ENCODE measurements at places on chromosomes 12 and 14.

GRCh38 chr12:85834378-85834777 lies 1.8 kb downstream of the RASSF9 start:
- no peak for DNase-seq

- DNase-seq = no peak
These were observed 56.8 kb downstream of the MOK start for GRCh38 chr14:102248121-102248520.

DNA sequence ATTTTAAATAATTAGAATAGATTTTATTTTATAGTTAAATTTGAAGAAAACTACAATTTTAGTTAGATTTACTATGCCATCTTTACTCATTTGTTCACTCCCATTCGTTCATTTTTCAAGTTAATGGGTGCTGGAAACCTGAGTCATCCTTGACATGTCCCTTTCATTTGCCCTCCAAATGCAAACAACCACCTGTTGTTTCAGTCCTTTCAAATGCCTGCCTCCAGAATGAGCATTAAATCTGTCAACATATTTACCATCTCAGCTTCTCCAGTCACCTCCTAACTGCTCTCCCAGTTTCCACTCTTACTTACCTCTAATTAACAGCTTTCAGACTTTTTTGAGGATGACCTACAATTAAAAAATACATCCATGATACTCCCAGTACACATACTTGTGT lies 375.5 kb downstream of the RAD51B start:
- no peak for DNase-seq

DNA sequence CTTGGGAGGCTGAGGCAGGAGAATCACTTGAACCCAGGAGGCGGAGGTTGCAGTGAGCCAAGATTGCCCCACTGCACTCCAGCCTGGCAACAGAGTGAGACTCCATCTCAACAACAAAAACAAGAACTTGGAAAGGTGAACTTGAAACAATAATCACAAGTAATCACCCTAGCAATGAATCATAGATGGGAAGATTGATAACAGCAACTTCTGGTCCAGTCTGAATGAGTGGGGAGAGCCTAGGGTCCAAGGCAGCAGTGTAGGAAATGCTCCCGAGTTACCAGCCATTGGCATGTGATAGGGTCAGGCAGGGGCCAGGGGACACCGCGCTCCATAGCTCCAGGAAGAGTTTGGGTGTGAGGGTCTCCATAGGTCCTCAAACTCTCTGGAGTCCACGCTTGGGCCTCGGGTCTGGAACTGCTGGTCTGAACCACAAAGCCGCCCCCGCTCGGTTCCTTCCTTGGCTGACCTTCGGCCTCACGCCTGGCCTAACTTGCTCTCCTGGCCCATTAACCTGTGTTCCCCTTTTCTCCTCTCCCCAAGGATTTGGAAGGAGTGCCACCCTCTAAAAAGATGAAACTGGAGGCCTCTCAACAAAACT lies 19.9 kb upstream of the MLXIP start:
- DNase-seq = no peak

GRCh38 chr14:95071649-95072280 lies 85.6 kb downstream of the DICER1 start:
- no peak for DNase-seq

DNA sequence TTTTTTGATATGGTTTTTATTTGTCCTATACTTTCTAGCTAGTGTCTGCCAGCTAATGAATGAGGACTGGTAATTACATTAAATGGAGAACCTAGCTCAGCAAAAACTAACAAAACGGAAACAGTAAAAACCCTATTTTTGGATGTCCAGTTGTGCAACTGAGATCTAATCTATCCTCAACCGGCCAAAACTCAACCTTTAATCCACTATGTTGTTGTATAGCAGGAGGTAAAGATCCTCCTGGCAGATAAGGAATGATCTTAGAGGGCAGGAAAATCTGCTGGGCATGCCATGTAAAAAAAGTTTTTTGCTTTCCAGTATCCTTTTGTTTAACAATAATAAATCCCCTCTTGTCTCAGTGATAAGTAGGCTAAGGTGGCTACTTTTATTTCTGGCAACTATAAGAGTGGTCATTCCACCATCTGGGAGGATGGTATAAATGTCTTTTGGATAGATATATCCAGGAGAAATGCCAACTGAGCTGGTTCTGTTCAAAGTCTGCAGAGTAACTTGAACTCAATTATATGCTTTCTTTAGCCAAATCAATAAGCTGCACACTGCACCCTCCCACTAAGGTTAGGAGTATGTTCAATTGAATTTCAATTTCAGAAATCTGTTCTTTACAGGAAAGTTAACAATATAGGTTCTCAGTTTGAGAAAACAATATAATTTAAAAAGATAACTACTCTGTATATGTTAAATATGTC lies 40.1 kb downstream of the WASHC3 start:
- DNase-seq = no peak

DNA sequence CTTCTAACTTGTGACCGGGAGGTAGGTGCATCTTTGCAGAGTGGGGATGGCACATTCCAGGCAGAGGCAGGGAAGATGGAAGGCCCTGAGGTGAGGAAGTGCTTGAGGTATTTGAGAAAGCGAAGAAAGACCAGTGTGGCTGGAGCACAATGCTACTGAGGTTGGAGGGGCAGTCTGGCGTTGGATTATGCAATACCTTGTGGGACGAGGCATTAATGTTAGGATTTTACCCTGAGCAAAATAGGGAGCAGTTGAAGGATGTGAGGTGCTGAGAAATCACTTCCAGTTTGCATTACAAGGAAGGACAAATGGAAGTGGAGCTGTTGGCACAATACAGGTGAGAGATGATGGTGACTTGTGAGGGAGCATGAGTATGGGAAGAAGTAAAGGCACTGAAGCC lies 145.5 kb downstream of the KCNA5 start:
- no peak for DNase-seq

DNA sequence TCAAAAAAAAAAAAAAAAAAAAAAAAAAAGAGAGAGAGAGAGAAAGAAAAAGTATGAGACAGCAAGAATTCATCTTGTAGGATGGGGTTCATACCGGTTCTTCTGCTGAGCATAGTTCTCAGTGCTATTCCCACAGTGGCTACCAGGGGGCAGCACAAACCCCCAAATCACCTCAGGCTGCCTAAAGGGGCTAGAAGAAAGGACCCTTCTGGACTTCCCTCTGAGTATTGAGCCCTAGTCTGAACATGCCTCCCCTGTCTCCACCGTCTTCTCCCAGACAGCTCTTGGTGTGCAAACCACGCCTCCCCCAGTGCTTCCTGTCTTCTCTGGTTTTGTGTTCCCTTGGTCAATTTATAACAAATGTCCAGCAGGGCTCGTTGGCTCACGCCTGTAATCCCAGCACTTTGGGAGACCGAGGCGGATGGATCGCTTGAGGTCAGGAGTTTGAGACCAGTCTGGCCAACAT lies 31.3 kb upstream of the SMUG1 start:
- no peak for DNase-seq

DNA sequence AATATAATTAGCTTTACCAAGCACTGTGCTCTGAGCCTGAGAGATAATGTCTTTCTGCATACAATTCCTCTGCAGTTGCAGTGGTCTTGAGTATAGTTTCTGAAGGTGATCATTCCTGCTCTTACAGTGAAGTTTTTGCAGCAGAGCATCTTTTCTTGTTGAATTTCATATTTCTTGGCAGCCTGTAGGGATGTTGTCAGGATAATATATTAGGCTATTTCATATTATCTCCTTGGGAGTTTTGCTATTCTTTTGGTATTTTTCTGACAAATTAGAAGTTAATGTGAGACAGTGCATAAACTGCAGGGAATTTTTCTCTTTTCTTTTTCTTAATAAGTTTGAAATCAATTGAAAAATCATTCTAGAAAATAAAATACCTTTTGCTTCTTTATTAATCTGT lies 1502.6 kb upstream of the FLRT2 start:
- no peak for DNase-seq

DNA sequence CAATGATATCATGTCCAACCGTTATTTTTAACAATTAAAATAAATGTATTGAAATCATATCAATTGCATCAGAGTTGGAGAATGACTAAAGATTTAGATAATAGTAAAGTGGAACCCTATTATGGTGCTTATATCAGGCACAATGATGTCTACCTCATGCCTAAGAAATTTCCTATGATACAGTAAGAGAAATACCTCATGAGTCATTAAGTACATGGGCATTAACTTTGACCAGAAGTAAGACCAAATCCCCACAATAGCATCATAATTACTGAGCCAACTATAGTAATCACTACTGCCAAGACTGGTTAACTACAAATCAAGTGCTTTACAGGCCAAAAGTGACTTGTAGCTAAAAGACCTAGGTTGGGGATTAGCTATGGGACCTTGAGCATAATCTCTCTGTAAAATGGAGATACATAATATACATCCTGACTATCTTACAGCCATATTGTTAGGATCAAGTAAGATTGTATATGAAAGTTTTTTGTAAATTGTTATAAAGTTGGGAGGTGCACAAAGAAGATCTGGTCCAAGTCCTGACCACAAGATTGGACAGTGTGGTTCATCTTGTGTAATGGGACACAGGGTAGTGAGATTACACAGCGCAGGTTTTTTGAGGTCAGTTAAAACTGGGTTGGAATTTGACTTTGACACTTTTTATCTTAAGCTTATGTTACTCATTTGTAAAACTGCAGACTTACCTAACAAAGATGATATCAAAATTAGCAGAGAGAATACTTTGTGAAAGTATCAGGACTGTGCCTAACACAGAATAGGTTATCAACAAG lies 60.5 kb downstream of the ERGIC2 start:
- DNase-seq = no peak

DNA sequence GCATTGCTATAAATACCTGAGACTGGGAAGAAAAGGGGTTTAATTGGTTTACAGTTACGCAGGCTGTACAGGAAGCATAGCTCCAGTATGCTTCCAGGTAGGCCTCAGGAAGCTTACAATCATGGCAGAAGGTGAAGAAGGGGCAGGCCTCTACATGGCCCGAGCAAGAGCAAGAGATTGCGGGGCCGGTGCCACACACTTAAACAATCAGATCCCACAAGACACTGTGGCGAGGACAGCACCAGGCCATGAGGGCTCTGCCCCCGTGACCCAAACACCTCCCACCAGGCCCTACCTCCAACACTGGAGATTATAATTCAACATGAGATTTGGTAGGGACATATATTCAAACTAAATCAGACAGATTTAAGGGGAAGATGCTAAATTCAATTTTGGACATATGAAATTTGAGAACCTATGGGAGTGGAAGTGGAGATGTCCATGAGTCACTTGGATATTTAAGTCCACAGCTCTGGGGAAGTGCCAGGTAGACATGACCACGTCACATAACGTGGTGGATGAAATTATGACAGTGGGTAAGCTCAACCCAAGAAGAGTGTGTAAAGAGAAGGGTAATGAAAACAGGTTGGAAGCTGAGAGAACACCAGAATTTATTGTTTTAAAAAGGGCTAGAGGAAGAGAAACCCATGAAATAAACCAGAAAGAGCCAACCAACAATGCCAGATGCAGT lies 1.5 kb upstream of the LTA4H start:
- no peak for DNase-seq

DNA sequence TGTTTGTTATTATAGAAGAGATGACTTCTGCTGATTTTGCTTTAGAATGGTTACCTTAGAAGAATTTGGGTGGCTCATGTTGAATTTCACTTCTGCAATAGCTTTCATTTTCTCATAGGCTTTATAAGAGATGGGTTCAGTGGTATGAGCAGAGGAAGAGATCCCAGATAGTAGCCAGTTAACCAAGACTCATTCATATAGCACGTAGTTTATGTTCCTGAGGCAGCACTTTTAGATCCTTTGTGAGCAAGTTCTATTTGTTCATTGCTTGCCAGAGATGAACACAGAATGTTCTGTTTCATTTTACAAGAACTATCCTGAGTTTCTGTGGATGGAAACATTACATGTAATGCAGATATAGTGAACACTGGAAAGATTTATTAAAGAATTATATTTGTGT lies 32.2 kb downstream of the RAB21 start:
- DNase-seq = no peak

DNA sequence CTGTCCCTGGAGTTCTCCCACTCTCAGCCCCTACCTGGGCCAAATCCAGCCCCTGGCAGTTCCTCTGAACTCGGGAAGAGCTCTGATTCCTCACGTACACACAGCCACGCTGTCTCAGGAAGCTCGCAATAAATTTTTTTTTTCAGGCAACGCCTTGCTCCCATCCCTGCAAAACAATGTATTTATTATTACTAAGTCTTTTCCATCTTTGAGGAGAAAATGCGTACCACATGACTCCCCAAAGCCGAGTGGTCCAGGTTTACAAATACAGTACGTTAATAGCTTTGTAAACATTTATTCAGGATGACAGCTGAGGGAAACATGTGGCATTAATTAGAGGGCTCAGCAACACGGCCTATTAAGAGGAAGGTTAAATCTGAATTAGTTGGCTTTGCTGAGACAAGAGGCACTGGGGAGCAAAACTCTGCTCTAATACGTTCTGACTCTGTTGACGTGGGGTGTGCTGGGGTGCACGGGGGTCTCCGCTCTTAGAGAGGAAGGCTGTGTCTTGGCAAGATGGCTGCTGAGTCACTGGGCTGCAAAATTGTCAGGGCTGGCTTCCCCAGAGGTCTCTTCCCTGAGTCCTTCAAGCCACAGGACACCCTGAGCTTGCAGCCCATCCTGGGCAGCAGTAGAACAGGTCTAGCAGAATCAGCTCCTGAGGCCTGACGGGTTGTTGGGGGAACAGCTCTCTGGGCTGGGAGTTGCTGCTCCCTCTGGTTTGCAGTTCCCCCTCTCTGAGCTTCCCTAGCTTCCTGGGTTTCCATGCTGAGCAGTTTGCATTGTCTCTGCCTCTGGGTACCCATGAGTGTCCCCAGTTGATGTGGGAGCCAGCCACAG lies 185.2 kb upstream of the TBX3 start:
- DNase-seq = no peak

DNA sequence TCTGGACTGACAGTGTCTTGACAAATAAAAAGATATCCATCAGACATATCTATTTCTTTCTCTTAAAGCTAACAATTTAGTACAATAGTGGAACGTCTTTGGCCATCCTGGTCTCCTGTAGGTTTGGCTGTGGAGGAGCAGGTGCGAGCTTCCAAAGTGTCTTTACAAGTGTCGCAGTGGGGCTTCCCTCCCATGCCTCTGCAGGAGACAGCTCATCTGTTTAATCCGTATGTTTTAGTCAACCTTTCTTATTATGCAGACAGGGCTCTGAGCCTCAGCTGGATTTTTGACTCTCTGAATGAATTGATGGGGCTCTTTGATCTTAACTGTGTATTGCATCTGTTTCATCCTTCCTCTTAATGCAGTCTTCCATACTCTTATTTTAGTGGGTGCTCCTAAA lies 57.5 kb downstream of the RMST start:
- no peak for DNase-seq

Measured in stimulated activated CD4-positive, alpha-beta T cell treated with anti-CD3 and anti-CD28 coated beads, Interleukin-15, amount 100 ng/mL, for 48 hours (primary cell).